ENCODE measurements at places on chromosomes 11 and 22.

- no peak for DNase-seq
Observed at GRCh38 chr11:46612326-46612725, 4.7 kb downstream of the HARBI1 start.

- DNase-seq, result no peak
Observed at GRCh38 chr22:20610757-20611156, 103.3 kb downstream of the MED15 start.

GRCh38 chr11:114273071-114273470, 23.1 kb upstream of the NNMT start:
- no peak for DNase-seq

GRCh38 chr22:26045051-26045450, 124.2 kb upstream of the SEZ6L start:
- DNase-seq, result no peak

DNA sequence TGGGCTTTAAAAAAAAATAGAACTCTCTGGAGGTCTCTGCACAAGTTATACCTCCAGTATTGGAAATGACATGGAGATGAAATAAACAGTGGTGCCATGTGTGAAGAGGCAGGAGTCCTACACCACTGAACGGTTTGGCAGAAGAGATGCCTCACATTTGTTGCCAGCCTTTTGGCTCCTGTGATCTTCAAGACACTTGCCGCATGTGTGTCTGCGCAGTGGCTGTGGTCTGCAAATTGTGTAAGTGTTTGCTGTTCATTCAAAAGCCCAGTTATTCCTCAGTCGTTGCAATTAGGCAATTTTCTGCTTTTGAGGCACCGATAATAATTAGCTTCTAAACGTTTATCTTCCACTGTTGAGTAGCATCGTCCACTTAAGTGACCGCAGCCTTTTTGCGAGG, 319.1 kb downstream of the BRD1 start:
- DNase-seq, result no peak

- no peak for DNase-seq
Observed at GRCh38 chr22:25484521-25485315, 79.8 kb upstream of the GRK3 start.

- peak; percentile 50 for DNase-seq
Observed at GRCh38 chr11:69840371-69841169, 21.4 kb upstream of the FGF3 start.

- no peak for DNase-seq
Observed at GRCh38 chr11:19162951-19163505, 38.8 kb downstream of the CSRP3 start.

DNA sequence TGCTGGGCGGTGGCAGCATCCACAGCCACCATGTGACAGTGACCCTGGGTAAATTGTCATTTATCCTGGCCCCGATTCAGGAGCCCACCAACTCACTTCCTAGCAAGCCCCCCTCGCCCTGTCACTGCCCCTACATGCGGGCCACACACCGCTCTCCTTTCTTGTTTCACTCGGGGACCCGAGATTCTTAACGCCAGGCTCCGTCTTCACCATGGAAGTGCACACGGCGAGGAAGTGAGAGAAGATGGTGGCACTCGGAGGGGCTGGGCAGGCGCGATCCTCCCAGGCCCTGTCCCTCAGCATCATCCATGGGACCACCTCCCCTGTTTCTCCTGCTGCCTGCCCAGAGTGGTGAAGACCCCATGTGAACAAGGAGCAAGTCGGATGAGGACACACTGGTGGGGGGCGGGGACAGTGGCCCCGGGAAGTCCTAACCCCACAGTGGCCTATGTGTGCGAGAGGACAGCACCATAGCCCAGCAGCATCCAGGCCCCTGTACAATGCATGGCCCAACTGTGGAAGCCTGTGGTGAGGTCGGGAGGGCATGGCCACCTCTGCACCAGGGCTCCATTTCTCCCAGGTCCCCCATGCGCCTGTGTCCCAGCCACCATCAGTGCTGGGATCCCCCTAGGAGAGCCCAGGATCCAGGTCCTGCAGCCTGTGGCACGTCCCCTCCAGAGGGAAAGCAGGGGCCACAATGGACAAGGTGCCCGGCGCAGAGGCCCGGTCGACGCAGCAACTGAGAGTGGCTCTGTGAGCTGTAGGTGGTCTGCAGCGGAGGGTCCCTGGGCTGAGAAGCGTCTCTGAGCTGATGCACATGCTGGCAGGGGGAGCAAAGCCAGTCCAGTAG, 262.8 kb downstream of the BRD1 start:
- DNase-seq, result peak; percentile 41

- DNase-seq, result no peak
Observed at GRCh38 chr11:27118371-27118770, 77.8 kb downstream of the BBOX1 start.

DNA sequence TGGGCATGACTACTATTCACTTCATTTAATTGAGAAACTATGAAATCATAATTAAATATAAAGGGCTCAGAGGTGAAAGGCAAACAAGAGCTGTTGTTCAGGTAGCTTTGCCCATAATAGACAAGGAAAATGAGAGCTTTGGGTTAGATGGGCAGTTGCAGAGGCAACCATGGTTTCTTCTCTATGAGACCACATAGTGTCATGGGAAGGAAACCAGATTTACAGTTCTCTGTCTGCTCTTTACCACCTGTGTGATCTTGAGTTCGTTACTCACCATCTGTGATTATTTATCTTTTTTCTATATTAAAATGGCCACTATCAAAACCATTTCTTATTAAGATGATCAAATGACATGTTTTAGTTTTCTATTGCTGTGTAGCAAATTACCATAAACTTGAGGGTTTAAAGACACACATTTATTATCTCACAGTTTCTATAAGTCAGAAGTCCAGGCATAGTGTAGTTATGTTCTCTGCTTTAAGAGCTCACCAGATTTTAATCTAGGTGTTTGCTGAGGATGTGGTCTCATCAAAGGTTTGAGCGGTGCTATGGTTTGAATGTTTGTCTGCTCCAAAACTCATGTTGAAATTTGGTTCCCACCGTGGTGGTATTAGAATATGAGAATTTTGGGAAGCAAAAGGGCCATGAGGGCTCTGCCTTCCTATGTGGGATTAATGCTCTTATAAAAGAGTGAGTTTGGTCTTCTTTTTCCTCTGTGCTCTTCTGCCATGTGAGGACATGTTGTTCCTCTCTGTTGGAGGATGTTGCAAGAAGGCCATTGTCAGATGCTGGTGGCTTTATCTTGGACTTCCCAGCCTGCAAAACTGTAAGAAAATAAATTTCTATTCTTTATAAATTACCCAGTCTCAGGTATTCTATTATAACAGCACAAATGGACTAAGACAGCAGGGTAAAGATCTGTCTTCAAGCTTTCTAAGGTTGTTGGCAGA, 38.2 kb downstream of the OR2AG2 start:
- no peak for DNase-seq

DNA sequence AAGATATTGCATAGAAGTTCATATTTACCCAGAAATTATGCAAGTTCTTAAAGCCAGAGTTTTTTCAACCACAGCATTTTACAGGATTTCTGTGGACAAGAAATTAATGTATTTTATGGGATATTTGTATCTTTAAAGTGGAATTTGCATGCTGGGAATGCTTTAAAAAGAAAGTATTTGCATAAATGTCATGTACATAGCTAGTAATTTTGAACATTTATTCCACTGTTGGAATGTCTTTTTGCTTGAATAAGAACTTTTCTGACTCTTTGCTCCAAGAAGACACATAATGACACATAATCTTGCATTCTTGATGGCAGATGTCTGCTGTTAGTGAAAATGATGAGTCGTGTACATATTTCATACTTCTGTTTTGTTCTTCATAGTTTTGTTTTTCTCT, 66.6 kb downstream of the ATXN10 start:
- DNase-seq, result no peak

- no peak for DNase-seq
Observed at GRCh38 chr22:31087744-31088215, 6.7 kb downstream of the SMTN start.

DNA sequence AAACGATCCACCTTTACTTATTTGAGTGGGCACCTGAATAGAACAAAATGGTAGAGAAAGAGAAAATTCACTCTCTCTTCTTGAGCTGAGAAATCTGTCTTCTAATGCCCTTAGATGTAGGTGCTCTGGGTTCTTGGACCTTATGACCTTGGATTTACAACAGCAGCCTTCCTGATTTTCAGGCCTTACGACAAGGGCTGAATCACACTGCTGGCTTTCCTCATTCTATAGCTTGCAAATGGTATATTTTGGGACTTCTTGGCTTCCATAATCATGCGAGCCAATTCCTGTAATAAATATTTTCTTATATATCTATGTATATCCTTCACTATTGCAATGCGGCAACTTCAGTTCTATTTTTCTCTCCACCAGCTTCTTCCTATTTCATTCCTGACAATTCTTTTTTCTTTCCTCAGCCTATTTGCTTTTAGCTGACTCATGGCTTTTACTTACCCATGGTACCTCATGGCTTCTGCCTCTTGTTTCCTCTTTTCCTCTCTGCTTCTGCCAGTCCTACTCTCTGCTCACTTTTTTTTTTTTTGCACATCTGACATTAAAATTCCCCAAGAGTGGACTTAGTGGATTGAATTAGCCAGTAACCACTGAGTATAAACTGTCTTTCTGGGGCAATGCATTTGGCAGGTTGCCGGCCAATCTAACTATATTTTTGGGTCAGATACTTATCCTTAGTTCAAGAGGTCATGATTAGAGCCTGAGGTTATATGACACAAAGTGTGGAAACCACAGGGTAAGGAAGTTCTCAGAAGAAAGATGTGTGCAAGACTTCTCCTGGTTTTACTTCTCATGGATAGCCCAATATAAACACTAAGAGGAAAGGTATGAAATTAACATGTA, 359.5 kb downstream of the TMEM135 start:
- DNase-seq, result no peak

DNA sequence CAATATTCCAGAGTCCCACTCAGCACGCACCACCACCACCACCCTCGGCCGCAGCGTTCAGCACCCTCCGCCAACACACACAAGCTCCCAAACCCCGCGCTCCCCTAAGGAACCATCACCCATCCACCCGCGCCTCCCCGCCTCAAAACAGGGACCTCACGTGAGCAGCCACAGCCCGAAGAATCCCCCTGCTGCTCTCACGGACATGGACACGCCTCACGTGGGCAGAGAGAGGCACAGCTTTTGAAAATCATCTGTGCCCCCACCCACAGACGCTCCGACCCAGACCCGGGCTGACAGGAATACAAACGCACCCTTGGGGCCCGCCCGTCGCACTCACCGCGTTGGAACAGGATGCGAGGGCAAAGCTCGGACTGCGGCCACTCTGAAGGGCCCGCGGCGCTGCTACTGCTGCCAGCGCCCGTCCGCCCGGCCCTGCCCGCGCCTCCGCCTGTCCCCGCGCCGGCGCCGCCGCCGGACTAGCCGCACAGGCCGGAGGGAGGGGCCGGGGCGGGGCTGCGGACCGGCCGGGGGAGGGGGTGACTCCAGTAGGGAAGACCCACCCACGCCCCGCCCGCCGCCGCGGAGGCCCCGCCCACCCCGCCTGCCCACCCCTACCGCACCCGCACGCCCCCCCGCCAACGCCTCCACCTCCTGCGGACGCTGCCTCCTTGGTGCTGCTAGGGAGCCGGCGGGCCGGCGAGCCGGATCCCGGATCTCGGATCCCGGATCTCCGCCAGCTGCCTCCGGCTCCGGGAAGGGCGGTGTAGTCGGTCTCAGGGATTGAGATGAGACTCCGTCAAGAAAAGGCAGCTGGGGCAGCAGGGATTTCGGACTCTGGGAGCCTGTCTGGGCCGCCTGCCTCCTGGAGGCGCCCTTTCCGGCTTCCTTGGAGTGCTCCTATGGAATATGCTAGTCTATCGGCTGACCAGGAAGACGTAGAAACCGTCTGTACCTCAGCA, at the start of gene TRIM3:
Gene TRIM3, minus strand, starts transcription at position 491 of the 962 bp plus-strand sequence. CDS start 8,246 bp downstream, outside the sequence.
- peak; percentile 92 for DNase-seq

DNA sequence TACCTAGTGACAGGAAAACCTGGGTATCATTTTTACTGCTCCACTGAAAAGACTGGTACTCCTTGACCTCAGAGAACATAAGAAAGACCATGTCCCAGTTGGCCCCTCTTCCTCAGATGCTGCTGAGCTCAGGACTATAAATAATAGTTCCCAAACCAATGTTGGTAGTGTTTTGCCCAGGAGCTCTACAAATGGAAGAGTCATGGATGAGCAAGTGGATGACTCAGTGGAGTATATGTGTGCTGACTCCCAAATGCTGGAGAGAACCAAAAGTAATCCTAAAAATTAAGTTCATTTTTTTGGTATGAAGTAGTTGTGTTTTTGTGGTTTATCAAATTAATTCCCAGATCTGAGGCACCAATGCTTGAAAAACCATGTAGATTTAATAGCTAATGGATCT, 482.0 kb downstream of the KCNA4 start:
- DNase-seq, result no peak

GRCh38 chr22:46406349-46406748, 70.8 kb downstream of the TRMU start:
- DNase-seq, result no peak

DNA sequence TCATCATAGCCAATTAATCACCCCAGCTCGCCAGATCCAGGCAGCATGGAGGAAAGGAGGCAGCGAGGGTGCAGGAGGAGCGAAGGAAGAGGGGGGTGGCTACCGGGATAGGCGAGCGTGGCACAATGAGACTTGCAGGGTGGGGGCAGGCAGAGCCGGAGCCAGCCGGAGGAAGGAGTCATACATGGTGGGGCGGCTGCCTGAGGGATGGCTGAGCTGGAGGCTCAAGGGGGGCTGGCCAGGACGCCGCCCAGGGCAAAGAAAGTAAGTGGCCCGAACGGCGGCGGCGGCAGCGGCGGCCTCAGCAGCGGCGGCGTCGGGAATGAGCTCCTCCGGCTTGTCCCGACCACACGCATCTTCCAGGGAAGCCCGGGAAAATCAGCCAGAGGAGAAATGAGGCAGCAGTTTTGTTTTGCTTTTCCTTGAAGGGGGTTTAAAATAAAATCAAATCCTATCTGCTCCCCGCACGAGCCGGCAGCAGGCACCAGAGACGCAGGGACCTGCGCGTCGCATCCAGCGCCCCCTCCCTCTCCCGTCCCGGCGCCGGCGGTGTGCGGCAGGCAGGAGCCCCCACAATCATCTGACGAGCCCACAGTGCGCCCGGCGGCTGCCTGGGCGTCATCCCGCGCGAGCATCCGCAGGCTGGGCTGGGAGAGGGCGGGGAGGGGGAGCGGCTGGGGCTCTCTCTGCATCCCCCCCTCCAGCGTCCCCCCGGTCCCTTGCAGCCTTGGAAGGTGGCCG, 263.6 kb downstream of the CTTN start:
- no peak for DNase-seq

GRCh38 chr11:59778122-59778521, 22.9 kb downstream of the STX3 start:
- DNase-seq, result no peak

GRCh38 chr11:67449116-67449844, 3.2 kb downstream of the GPR152 start:
- DNase-seq, result no peak

- peak; percentile 61 for DNase-seq
Observed at GRCh38 chr22:19876314-19876940, 21.8 kb upstream of the GNB1L start.

GRCh38 chr22:17869285-17870096, 95.2 kb upstream of the BID start:
- no peak for DNase-seq

All from activated effector memory CD4-positive, alpha-beta T cell treated with anti-CD3 and anti-CD28 coated beads, Interleukin-2, amount 50 U/mL, for 16 hours (primary cell).